ENCODE measurements at places on chromosomes 5 and 9.

DNA sequence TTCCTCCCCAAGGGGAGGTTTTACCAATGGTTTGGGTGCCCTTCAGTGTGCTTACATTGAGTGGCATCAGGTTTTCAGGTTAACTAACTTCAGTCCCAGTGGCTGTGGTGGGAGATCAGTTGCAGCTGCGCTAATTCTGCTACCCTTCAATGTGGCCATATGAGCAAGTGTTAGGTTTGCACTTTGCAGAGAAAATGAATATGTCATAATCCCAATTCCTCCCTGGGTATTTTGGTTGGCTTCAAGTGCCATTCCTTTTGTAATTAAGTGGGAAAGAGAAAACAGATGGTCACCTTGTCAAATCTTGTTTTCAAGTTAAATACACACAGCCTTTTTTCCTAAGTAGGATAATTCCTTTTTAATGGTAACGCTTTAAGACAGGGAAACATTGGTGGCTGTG, 236.2 kb downstream of the TLE4 start:
- no peak for DNase-seq

- DNase-seq: no peak
Observed at GRCh38 chr9:136412962-136413361, 2.5 kb downstream of the PMPCA start.

- no peak for DNase-seq
Observed at GRCh38 chr9:137026384-137026783, 1.7 kb downstream of the ABCA2 start.

DNA sequence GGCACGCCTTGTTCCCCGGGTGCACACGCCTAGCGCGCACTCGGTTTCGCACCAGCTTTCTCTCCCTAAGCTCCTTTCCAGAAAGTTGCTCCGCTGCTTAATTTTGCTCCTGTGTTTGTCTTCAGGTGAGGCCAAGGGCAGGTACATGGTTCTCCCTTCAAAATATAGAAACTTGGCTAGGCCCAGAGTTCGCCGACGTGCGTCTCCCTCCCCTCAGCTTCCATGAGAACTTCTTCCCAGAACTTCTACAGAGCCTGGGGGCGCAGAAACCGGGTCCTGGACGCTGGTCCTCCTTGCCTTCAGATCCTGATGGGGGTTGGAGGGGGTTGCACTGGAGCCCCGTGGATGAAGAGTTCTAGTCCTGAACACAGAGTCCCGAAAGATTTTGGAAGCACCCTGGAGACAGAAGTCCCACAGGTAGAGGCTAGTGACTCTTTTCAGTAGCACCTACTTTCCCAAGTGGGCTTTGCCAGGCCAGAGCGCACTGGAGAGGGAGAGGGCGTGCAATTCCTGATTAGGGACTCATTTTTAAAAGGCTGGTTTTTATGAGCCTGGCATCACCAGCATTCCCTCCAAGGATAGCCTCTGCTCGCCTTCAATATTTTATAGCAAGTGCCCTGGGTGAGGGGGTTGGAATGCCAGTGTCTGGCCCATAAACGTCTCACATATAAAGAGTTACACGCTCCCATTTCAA, 128.4 kb downstream of the TMEM174 start:
- no peak for DNase-seq

DNA sequence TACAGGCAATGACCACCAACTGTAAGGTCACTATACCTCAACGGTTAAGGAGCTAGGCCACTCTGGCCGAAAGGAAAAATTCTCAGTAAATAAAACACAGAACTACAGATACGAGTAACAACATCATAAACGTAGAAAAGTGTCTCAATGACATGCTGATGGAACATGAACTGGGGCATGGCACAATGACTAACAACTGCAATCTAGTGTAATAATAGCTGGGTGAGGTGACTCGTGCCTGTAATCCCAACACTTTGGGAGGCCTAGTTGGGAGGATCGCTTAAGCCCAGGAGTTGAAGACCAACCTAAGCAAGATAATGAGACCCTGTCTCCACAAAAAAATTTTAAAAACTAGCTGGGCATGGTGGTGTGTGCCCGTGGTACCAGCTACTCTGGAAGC, 9.8 kb upstream of the RAPGEF6 start:
- no peak for DNase-seq

DNA sequence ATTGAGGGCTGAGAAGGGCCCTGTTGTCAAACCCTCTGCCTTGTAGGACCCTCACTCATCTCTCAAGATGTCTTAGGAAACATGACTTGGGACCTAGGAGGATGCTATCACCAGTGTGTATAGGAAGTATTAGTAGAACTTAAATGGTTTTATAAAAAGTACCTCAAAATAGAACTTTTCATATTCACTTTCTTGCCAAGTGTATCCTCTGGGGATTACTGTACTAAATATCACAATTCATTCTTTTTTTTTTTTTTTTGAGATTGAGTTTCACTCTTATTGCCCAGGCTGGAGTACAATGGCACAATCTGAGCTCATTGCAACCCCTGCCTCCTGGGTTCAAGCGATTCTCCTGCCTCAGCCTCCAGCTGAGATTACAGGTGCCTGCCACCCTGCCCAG, 56.2 kb downstream of the ARHGEF28 start:
- no peak for DNase-seq

DNA sequence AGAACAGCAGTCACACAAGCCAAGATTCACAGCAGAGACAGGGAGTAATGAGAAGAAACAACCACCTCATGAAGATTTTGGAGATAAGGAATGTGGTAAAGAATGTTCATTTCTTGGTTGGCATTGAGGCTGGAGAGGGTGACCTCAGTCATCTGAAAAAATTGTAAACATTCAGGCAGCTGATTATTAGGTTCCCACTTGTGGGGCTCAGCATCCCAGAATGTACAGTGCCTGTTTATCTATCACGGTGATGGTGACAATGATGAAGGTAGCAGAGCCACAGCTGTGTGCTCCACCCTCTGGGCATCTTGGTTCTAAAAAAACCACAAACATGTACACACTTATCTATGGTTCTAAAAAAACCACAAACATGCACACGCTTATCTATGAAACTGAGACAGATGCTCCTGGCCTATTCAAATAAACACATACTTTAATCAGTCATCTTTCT, 143.9 kb upstream of the MOCS2 start:
- DNase-seq: no peak

Measured in kidney capillary endothelial cell (primary cell).